Prostate gland (tissue), 2 donors: ENCODE measurements at places on chromosomes 7 and 10. TPM values are rescaled to one million over a fixed set of nuclear protein-coding genes. Genes with fewer than 3 reads are reported as not detected.

GLI3 gene
- total RNA-seq = 9.2 TPM

CNTNAP2 gene
- 43.7 TPM for total RNA-seq

CYP3A7 gene
- total RNA-seq = not detected

DNA sequence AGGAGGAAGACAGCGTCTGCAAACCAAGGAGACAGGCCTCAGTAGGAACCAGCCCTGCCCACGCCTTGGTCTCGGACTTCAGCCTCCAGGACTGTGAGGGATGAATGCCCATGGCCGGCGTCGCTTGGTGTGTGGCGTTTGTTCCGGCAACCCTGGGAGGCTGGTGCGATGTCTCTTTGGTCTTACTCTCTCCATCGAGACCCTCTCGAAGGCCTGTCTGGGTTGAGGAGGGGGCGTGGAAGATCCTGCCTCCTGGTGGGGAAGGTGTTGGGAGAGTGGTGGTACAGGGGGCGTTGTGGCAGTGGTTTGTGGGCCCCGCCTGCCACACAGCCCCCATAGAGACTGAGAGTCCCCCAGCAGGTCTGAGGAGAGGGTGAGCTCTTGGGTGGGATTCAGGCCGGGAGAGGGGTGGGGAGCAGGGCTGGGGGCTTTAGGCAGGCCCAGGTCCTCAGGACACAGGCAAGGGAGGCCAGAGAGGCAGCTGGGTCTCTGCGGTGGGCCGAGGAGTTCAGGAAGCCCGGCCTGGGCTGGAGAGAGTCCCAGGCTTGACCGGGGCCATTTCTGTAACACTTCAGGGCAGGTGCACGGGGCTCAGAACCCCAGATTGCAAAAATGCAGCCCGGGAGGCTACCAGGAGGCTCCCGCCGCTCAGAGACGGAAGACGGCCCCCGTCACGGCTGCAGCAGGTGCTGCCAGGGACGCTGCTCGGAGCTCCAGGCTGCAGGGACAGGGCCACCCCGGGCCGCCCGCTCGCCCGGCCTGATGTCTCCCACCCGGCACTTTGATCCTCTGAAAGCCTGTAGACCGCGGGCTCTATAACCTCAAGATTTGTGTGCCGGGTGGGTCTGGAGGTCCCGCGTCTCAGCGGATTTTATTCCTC, 33.8 kb upstream of the PSMG3 start:
- no peak overlapping the region for H3K27ac ChIP-seq
- no peaks in the 10 kb centered on the region for H3K4me1 ChIP-seq

DNA sequence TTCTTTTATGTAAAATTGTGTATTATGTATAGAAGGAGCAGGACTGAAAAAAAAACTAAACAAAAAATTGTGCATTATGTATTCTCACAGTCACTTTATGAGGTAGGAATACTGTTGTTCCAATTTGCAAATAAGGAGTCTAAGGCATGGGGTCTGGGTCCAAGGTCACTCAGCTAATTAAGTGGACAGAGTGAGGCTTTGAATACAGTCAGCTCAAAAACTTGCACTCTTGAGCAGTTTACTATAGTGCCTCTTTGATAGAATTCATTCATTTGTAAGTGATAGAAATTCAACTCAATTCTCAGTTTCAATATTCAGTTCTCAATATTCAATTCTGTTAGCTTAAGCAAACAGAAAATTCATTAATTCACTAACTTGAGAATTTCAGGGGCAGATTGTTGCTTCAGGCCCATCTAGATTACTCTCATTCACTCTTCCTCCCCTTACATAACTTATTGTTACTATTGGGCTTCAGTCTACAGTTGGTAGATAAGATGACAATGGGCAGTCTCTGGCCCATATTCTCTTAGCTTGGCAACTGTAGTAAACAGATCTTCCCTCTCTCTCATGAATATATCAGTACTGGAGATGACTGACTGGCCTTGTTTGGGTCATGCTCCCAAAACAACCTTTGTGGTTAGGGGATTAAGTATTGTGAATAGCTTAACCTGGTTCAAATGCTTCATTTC, 86.6 kb downstream of the BTAF1 start:
- no peaks in the 10 kb centered on the region for H3K4me1 ChIP-seq
- H3K27ac ChIP-seq = no peak overlapping the region
- DNase-seq = no peak
- no peaks in the 10 kb centered on the region for H3K36me3 ChIP-seq
- no peaks in the 10 kb centered on the region for H3K27me3 ChIP-seq

GRCh38 chr10:78729800-78730199, 339.0 kb upstream of the ZMIZ1 start:
- peak overlapping the region; percentile 3 for H3K27ac ChIP-seq
- H3K4me1 ChIP-seq = no peaks in the 10 kb centered on the region
- H3K4me3 ChIP-seq = no peak overlapping the region
- no peaks in the 10 kb centered on the region for H3K36me3 ChIP-seq
- DNase-seq = no peak

- no peaks in the 10 kb centered on the region for H3K36me3 ChIP-seq
- no peaks in the 10 kb centered on the region for H3K4me1 ChIP-seq
- no peak overlapping the region for H3K27ac ChIP-seq
- no peak overlapping the region for H3K4me3 ChIP-seq
These were observed 2.3 kb upstream of the TAX1BP1 start for GRCh38 chr7:27737616-27738015.

DNA sequence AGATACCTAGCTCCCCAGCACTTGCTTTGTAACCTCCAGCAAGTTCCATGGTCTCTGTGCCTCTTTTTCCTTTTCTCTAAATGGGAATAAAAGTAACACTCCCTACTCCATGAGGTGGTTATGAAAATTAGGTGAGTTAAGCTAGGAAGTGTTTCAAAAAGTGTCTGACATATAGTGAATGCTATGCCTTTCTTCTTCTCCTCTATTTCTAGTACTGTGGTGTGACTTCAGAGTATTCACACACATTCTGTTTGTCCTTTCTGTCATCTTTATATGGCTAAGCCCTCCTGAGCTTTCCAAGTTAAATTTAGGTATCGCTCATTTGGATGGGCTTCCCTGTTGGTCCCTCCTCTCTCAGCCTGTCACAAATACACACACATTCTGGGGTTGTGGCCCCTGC, 229.7 kb downstream of the EXOC4 start:
- H3K4me3 ChIP-seq = no peak overlapping the region
- H3K27ac ChIP-seq = no peak overlapping the region
- no peaks in the 10 kb centered on the region for H3K4me1 ChIP-seq
- DNase-seq = no peak
- H3K36me3 ChIP-seq = no peaks in the 10 kb centered on the region
- no peaks in the 10 kb centered on the region for H3K27me3 ChIP-seq

- H3K27me3 ChIP-seq = no peaks in the 10 kb centered on the region
- H3K36me3 ChIP-seq = no peaks in the 10 kb centered on the region
- DNase-seq = no peak
- H3K27ac ChIP-seq = no peak overlapping the region
These were observed 37.0 kb upstream of the EGR2 start for GRCh38 chr10:62852961-62853702.

- no peak overlapping the region for H3K4me3 ChIP-seq
- no peak overlapping the region for H3K27ac ChIP-seq
- no peaks in the 10 kb centered on the region for H3K4me1 ChIP-seq
- H3K36me3 ChIP-seq = no peaks in the 10 kb centered on the region
- H3K27me3 ChIP-seq = no peaks in the 10 kb centered on the region
These were observed 9.4 kb upstream of the PIK3CG start for GRCh38 chr7:106855540-106856132.

DNA sequence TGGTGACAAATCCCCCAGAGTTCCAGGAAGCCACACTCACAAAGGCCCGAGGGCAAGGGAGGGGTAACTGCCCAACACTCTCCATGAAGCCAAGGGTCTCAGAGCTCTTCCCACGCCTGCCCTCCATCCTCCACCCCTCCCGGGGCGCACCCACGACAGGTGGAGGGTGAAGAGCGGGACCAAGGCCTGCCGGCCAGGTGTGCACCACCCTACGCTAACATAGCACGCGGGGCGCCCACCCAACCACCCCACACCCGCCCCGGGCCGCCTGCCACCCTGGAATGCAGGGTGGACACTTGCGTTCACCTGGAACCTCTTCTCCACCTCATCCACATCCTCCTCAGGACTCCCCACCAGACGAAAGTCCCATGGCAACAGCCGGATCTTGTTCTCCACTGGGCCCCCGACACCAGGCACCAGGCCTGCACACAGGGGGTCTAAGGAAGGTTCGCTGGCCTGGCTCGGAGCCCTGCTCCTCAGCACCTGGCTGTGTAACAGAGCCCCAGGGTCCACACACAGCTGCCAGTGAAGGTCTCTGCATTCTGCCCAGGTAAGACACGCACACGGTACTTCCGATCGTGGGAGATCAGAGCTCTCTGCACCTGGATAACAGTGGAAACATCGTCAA, 32.7 kb downstream of the MAD1L1 start:
- no peaks in the 10 kb centered on the region for H3K36me3 ChIP-seq
- H3K27me3 ChIP-seq = no peaks in the 10 kb centered on the region
- H3K27ac ChIP-seq = no peak overlapping the region
- H3K4me1 ChIP-seq = peaks cover 10% of the 10 kb centered on the region
- H3K4me3 ChIP-seq = no peak overlapping the region

DNA sequence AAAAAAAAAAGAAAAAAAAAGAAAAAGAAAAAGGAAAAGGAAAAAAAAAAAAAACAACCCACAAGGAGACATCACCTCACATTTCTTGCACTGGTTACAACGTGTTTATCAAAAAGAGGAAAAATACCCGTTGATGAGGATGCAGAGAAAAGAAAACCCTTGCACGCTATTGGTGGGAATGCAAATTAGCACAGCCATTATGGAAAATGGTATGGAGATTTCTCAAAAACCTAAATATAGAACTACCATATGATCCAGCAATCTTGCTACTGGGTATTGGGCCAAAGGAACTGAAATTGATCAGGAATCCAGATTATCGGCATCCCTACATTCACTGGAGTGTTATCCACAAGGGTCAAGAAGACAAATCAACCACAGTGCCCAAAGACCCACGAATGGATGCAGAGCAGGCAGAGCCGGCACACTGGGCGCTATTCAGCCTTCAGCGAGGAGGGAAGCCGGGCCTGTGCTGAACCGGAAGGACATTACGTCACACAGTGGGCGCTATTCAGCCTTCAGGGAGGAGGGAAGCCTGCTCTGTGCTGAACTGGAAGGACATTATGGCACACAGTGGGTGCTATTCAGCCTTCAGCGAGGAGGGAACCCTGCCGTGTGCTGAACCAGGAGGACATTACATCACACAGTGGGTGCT, 258.7 kb downstream of the ZMYND11 start:
- no peaks in the 10 kb centered on the region for H3K27me3 ChIP-seq
- H3K4me1 ChIP-seq = no peaks in the 10 kb centered on the region
- no peak overlapping the region for H3K4me3 ChIP-seq
- no peak overlapping the region for H3K27ac ChIP-seq
- H3K36me3 ChIP-seq = no peaks in the 10 kb centered on the region

DNA sequence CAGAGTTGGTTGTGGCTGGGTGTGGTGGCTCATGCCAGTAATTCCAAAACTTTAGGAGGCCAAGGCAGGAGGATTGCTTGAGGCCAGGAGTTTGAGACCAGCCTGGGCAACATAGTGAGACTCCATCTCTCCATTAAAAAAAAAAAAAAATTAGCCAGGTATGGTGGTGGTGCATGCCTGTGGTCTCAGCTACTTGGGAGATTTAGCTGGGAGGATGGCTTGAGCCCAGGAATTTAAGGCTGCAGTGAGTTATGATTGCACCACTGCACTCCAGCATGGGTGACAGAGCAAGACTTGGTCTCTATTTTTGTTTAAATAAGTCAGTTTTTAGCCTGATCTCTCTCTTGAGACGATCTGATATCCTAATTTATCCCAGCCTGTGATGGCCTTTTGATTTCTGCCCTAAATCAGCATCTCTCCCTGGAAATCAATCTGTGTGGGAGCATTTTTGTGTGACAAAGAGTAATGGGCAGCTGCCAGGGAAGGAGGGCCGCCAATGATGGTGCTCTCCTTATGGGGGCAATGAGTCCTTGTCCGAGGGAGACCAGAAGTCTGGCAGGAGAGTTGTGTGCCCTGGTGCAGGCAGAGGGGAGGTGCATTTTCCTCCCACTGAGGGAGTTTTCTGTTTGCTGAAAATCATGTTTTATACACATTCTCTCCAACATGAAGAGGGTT, 111.0 kb downstream of the NRP1 start:
- H3K36me3 ChIP-seq = no peaks in the 10 kb centered on the region
- no peak overlapping the region for H3K27ac ChIP-seq
- H3K27me3 ChIP-seq = no peaks in the 10 kb centered on the region

DNA sequence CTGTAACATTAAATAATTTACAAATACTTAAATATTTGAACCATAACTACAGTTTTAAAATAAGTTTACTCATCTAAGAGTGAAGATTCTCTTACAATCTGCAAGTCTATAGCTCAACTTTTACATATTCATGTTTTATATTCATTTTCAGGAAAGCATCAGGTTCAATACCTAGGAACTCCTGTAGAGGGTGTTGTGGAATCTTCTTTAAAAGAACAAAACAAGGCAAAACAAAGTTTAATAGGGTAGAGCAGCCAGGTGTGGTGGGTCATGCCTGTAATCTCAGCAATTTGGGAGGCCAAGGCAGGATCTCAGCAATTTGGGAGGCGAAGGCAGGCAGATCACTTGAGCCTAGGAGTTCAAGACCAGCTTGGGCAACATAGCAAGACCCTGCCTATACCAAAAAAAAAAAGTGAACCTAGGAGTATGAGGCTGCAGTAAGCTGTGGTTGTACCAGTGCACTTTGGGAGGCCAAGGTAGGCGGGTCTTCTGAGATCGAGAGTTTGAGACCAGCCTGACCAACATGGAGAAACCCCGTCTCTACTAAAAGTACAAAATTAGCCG, 45.1 kb downstream of the ST8SIA6 start:
- H3K27me3 ChIP-seq = no peaks in the 10 kb centered on the region
- no peaks in the 10 kb centered on the region for H3K4me1 ChIP-seq
- H3K36me3 ChIP-seq = no peaks in the 10 kb centered on the region
- no peak overlapping the region for H3K4me3 ChIP-seq
- no peak overlapping the region for H3K27ac ChIP-seq

- no peak overlapping the region for H3K27ac ChIP-seq
- no peaks in the 10 kb centered on the region for H3K27me3 ChIP-seq
- no peaks in the 10 kb centered on the region for H3K36me3 ChIP-seq
- no peak overlapping the region for H3K4me3 ChIP-seq
- DNase-seq = no peak
These were observed 87.2 kb upstream of the HPS1 start for GRCh38 chr10:98533746-98534445.

GRCh38 chr7:2141021-2141410, 91.7 kb downstream of the MAD1L1 start:
- H3K36me3 ChIP-seq = no peaks in the 10 kb centered on the region
- H3K27ac ChIP-seq = no peak overlapping the region

DNA sequence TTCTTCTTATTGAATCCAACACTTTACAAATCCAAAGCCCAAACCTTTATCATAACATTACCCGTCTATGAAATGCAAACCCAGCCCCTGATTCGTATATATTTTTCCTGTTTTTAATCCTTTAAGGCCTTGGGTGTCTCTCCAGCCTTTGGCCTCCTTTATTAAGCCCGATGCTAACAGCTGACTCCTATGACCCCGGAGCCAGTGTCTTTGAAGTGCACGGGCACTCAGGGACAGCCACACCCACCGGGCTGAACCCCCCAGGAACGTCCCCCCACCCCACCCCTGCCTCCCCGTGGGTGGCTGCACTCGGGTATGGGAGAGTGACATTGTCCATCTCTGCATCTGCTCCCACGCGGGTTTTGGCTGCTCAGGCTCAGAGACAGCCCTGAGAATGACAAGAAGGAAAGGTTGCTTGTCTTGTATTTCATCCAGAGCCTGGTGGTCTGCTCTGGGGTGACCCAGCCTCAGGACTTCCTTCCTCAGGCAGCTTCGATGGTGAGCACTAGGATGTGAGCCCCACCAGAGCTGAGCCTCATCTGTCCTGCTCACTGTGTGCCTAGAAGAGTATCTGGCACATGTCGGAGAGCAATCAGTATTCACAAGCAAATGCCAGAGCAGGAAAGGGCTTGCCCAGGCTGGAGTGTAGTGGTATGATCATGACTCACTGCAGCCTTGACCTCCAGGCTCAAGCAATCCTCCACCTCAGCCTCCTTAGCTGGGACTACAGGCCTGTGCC, 210.4 kb downstream of the SKIDA1 start:
- no peaks in the 10 kb centered on the region for H3K27me3 ChIP-seq
- H3K36me3 ChIP-seq = no peaks in the 10 kb centered on the region
- H3K4me3 ChIP-seq = no peak overlapping the region
- DNase-seq = peak; percentile 57
- no peaks in the 10 kb centered on the region for H3K4me1 ChIP-seq
